Activated CD4-positive, CD25-positive, alpha-beta regulatory T cell (primary cell): ENCODE measurements at places on chromosomes 7 and 10.

DNA sequence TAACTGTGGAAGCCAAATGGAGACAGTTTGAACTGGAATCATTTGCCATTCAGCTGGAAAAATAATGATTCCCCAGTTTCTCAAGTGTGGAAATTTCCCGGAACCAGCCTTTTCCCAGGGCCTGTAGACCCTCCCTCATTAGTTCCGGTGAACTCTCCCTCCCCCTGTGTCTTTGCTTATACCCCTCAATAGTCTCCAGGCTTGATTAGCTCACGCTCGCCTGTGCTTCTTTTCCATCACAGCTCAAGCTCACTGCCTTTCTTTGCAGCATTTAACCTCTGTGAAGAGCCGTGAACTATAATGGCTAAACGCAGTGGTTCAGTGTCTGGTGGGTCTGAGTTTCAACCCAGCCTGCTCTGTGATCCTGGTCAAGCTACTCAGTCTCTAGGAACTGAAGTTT, 690.8 kb downstream of the INHBA start:
- no peak for DNase-seq

DNA sequence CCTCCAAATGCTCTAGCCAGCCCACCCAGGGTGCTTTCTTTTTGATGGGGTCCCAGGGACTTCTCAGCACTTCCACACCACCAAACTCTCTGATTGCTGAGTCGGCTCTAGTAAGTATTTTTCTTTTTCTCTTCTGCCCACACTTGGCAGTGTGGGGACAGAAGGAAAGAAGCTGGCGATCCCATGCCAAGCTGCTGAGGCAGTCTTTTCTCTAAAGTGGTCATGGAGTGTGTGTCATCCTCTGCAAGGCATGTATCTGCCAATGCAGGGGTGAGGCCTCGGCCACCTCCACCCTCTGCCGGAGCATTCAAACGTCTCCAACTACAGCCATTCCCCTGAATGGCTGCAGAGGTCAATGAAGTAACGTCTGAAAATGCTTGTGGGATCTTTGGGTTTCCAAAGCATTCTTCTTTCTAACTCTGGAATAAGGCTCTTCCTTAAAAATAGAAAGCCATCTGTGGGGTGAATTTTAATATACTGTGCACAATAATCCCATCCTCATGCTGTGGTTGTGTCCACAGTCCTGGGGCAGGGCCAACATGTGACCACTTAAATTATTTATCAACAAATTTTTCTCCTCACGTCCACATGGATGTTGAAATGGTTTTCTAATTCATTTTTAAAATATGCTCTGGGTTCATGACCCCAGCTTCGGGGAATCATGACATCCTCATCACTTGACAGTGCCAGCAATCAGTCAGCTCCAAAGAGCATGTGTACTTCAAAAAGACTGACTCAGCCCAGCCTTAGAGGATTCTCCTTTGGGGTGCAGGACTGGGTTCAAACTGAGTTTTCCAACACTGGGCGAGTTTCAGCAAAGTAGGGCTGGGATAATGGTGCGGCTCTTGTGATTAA, 171.3 kb upstream of the ITGB1 start:
- no peak for DNase-seq

DNA sequence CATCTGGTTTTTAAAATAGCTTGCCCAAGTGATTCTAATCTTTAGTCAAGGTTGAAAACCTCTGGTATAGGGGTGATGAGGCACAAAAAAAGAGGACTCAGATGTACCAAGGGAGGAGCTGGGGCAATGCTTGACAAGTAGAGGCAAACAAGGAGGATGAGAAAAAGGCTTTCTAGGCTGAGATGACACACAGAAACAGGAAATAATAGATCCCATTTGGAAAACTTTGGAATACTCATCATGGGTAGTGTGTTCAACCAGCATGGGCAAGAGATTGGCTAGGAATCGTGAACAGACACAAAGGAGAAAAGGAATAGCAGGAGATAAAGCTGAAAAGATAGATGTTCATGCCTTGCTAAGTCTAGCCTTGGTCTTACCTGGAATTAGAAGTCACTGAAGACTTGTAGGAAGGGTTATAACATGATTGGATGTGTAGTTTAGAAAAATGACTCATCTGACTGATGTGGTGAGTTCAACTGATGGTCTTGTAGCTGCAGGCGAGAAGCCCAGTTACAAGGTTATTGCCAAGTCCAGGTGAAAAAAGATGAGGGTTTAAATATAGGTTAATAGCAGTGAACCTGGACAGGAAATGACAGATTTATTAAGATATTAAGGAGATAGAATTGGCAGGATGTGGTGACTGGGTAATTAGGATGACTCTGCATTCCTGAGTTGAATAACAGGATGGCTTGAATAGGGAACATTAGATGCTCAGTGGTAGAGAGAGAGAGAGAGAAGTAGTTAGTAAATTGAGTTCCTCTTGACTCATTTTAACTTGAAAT, 214.0 kb upstream of the LRGUK start:
- DNase-seq = no peak

- no peak for DNase-seq
These were observed 13.7 kb upstream of the CD36 start for GRCh38 chr7:80624763-80625162.

GRCh38 chr7:22252016-22252415, 104.9 kb downstream of the RAPGEF5 start:
- DNase-seq = no peak

DNA sequence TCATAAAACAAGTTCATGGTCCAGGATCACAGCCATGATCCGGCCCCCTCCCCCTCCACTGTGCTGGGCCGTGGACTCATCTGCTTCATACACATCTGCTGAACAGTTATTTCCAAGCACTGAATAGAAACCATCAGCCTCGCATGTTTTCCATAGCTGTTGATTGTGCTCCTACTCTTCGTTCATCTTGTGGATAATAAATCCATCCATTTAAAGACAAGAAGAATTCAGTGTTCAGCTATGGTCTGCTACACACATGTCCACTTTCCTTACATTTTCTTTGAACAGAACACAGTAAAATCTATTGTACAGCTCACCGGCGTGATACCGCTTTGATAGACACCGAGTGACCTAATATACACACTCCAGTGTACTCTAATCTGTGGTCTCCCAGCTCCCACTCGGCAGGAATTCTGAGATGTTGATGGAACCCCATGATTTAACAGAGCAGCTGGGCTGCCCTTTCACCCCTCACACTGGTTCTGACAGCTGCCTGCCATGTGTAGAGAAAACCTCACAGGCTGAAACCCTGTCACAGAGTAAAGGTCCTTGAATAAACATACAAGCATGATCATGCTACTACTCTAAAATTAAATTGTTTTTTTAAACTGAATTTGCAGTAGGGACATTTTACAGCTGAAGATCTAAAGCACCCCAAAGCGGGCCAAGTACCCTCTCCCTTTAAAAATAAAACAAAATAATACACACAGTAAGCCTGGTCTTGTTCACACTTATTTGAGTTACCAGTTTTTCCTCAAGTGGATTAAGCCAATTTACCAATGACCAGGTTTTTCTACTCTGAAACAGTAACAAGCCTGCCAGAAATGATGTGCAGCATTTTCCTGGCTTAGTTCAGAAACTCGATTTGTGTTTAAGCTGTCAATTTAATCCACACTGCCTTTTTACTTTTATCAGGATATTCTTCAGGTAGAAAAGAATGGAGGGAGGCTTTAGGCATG, 95.1 kb upstream of the FZD1 start:
- DNase-seq = no peak

DNA sequence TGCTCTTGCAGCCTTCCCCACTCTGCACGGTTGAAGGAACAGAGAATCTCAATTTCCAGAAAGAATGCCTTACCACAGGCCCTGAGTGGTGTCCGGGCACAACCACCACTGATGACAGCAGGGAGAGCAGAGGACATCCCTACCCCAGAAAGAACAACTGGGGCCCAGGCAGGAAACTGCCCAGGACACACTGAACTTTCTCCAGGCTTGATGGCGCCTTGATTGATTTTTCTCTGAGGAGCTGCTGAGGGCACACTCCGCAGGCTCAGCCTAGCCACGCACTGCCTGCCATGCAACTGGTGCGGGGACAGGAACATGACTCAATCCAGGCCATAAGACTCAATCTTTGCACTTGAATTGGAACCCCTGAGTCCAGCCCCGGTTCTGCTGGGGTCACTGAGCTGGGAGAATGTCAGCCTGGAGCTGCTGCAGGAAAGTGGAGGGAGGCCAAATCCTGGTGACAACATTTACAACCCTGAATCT, 5.9 kb downstream of the AKR1B1 start:
- DNase-seq = no peak

GRCh38 chr10:58943256-58943890, 233.1 kb upstream of the PHYHIPL start:
- DNase-seq = no peak

DNA sequence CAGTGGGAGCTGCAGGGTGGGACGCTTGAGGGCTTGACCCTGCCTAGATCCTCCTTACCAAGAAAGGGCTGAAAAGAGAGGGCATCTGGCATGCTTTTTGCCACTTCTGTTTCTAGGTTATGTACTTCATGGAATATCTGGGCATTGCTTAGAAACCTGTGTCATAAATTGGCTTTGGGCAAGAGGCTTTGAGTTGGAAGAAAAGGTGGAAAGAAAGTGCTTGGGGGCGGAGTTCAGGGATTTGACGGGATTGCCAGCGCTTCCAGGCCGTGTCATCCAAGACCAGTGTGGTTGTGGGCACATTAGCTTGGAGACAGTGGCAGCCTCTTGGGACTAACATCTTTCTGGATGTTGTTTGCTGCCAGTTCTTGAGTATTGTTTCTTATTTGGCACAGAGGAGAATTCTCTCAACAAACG, 825 bp downstream of the ZNF862 start:
- DNase-seq = no peak

DNA sequence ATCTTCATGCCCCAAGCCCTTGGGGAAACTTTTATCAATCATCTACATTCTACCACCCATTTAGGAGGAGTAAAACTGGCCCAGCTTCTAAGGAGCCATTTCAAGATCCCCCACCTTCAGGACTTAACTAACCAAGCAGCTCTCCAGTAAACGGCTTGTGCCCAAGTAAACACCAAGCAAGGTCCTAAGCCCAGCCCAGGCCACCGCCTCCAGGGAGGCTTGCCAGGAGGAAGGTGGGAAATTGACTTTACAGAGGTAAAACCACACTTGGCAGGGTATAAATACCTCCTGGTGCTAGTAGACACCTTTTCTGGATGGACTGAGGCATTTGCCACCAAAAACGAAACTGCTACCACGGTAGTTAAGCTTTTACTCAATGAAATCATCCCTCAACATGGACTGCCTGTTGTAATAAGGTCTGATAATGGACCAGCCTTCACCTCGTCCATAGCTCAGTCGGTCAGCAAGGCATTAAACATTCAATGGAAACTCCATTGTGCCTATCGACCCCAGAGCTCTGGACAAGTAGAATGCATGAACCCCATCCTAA, 5.6 kb downstream of the AKR1B15 start:
- DNase-seq = no peak

GRCh38 chr10:69398466-69398865, 18.3 kb downstream of the TACR2 start:
- no peak for DNase-seq

GRCh38 chr10:90712529-90712928, 145.3 kb downstream of the HTR7 start:
- DNase-seq = no peak

DNA sequence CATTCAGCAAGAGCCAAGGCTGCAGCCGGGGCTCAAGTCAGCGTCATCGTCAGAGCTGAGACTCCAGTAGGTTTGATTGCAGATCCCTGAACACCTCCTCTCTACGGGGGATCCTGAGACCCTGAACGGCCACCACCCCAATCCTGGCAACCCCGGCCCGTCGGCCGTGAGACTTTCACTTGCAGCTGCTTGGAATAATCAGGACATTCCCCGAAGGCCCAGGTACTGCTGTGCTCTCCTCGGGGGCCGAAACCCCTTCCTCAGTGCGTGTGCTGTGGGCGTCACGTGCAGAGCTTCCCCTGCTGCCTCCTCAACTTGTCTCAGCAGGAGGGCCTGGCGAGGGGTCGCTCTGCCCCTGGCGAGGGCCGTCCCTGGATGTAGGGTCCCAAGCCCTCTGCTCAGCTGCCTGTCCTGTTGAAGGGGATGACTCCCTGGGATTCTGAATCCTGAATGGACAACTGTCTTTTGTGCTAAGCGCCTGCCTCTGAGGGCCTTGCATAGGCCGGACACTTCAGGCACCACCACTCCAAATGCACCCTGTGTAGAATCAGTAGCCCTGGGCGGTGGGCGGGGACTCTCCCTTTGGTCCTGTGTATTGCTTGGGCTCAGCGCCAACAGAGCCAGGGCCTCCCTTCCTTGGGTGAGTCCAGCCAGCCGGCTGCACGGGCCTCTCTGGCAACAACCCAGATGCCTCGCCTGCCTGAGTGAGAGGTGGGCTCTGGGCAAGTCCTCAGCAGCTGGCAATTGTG, 63.8 kb upstream of the EBF3 start:
- no peak for DNase-seq

DNA sequence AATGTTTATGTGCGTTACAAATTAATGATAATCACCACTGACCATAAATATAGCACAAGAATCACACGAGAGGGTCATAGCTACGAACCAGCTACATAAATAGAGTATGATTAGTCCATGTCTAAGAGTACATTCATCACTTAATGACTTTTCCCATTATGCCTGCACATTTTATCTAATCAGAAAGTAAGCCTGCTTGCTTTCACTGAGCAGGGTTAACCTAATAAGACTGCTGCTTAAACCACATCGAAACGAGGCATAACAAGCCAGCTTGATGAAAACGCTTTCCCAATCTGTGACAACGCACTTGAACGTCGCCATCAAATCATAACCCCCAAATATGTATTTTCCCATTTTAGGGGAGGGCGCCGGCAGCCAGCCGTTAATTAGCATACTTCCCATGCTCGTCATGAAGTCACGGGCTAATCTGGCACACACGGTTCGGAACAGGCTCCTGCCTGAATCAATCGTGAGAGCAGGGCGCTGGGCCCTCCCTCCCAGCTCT, 71.5 kb downstream of the EBF3 start:
- DNase-seq = no peak

DNA sequence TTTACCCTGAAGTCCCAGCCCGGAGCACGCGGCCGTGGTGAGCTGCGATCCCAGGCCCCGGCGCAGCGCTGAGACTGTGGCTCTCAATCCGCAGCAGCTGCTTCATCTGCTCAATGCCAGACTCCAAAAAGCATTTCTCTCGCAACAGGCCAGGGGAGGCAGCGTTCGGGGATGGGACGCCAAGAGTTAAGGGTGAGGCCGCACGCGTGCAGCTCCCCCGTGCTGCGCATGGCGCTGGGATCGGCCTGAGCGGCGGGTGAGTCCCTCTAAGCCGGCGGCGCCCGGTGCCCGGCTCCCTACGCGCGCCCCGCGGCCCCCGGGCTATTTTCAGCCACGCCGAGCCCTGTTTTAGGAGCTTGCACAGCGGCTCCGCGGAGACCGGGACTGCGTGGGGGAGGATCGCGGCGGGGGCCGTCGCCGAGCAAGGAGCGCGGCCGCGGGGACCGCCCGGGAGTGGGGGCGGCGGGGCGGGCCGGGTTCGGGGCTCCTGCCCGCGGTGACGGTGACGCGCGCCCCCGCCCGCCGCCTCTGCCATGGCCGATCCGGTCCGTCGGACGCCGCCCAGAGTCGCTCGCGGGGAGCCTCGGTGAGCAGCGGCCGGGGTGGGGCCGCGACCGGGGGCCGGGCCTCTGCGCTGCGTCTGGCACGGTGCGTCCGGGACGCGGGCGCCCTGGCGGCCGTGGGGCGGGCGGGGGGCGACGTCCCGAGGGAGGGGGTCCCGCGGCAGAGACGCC, 29.4 kb upstream of the JAKMIP3 start:
- no peak for DNase-seq
